ENCODE measurements at places on chromosomes 3 and 15.

DNA sequence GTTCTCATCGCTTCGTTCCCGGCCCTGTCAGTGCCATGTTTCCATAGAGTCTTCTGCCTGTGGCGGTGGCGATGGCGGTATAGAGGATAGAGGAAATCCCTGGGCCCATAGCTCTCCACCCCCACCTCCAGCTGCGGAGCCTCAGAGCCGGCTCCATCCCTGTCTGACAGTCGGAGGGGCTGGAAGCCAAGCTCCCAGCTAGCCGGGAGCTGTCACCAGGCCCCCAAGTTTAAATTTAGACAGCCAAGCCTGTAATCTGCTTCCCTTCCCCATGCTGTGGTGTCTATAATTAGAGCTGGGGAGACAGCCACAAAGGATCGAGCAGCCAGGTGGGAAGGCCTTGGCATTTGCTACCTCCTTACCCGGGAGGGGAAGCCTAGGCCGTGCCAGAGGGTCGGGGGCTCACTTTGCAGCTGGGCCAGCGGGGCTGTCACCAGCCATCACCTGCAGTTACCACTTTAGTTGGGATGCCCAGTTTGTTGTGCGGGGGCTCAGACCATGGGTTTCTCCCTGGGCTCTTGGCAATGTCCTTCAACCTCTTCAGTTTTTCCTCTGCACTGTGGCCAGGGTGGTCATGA lies 56.3 kb upstream of the SEC13 start:
- H3K4me1 ChIP-seq: no peaks in the 10 kb centered on the region
- no peak for DNase-seq
- H3K4me3 ChIP-seq: no peak overlapping the region

- no peaks in the 10 kb centered on the region for H3K36me3 ChIP-seq
- H3K4me3 ChIP-seq: no peak overlapping the region
- H3K27me3 ChIP-seq: peaks cover 49% of the 10 kb centered on the region
Observed at GRCh38 chr3:14600075-14600474, 51.5 kb upstream of the CCDC174 start.

DNA sequence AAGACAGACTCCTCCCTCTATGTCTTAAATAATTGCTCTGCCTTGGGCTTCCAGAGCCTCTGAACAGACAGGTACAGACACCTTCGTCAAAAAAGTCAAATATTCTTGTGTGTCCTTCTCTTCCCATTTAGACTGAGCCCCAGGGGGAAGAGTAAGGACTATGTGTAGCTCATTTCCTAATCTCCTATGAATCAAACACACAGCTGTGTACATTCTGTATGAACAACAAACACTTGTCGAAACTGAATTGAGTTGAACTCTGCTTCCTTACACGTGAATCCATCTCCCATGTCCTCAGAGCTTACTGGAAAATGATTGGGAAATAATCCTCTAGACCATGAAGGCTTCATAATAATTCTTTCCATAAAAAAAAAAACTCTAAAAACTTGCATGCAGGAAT lies 80.8 kb downstream of the MOBP start:
- no peaks in the 10 kb centered on the region for H3K4me1 ChIP-seq
- H3K27me3 ChIP-seq: no peaks in the 10 kb centered on the region
- no peak overlapping the region for H3K4me3 ChIP-seq
- H3K27ac ChIP-seq: no peak overlapping the region

DNA sequence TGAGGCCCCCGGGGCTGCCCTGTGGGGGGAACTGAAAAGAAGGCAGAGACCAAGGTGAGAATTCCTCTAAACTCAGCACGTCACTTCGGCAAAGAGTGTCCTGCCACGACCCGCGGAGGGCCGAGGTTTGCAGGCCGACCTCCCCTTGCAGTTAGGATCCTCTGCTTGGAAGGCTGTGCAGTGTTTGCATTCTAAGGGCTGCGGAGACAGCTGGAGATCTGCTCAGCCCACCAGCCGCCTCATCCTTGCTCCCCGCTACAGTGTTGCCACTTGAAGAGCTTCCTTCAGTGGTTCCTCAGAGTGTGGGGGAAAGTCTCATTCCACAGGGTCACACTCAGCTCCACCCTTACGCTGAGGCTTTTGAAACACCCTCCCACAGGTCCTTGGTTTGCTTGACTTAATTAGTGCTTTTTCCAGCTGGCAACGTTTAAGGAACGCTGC lies 10.8 kb downstream of the SLC51A start:
- H3K4me3 ChIP-seq: no peak overlapping the region
- no peak for DNase-seq
- H3K27me3 ChIP-seq: no peaks in the 10 kb centered on the region
- no peaks in the 10 kb centered on the region for H3K36me3 ChIP-seq
- peaks cover 1% of the 10 kb centered on the region for H3K4me1 ChIP-seq

GRCh38 chr3:55173504-55173903 lies 245.6 kb upstream of the LRTM1 start:
- H3K27me3 ChIP-seq: no peaks in the 10 kb centered on the region
- H3K4me3 ChIP-seq: no peak overlapping the region
- no peak for DNase-seq
- no peaks in the 10 kb centered on the region for H3K36me3 ChIP-seq

- no peak overlapping the region for H3K4me3 ChIP-seq
- H3K27ac ChIP-seq: no peak overlapping the region
- H3K4me1 ChIP-seq: no peaks in the 10 kb centered on the region
- H3K27me3 ChIP-seq: no peaks in the 10 kb centered on the region
- no peaks in the 10 kb centered on the region for H3K36me3 ChIP-seq
Observed at GRCh38 chr15:26690778-26691177, 82.1 kb downstream of the GABRB3 start.
